ENCODE measurements at places on chromosomes 4 and X. TPM values are rescaled to one million over a fixed set of nuclear protein-coding genes. Genes with fewer than 3 reads are reported as not detected.

DNA sequence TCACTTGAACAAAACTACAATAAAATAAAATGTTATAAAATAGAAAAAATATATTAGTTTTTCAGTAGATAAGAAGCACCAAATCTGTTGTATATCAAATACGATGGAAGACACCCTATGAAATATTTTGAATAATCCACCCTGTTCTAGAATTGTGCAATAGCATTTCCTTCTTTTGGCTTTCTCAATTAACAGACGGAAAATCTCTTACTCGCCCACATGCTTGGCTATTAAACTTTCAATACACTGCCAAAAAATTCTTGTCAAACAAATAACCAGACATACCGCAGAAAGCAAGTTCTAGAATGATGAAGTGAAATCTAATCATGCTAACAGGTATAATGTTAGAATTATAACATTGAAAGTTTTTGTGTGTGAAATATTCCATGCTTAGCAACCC lies 671.6 kb upstream of the SLIT2 start:
- H3K27me3 ChIP-seq: no peaks in the 10 kb centered on the region
- no peak overlapping the region for H3K27ac ChIP-seq
- H3K36me3 ChIP-seq: no peaks in the 10 kb centered on the region
- no peaks in the 10 kb centered on the region for H3K4me1 ChIP-seq

DNA sequence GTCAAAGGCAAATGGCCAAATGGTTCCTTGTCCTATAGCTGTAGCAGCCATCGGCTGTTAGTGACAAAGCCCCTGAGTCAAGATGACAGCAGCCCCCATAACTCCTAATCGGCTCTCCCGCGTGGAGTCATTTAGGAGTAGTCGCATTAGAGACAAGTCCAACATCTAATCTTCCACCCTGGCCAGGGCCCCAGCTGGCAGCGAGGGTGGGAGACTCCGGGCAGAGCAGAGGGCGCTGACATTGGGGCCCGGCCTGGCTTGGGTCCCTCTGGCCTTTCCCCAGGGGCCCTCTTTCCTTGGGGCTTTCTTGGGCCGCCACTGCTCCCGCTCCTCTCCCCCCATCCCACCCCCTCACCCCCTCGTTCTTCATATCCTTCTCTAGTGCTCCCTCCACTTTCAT lies 3.8 kb upstream of the OPN1LW start:
- no peak overlapping the region for H3K4me3 ChIP-seq
- H3K36me3 ChIP-seq: peaks cover 5% of the 10 kb centered on the region
- no peak overlapping the region for H3K27ac ChIP-seq
- no peaks in the 10 kb centered on the region for H3K27me3 ChIP-seq
- peaks cover 11% of the 10 kb centered on the region for H3K4me1 ChIP-seq

- no peaks in the 10 kb centered on the region for H3K27me3 ChIP-seq
- no peak overlapping the region for H3K4me3 ChIP-seq
- no peak overlapping the region for H3K27ac ChIP-seq
- no peaks in the 10 kb centered on the region for H3K4me1 ChIP-seq
These were observed 17.2 kb upstream of the VEGFD start for GRCh38 chrX:15401378-15401777.

DNA sequence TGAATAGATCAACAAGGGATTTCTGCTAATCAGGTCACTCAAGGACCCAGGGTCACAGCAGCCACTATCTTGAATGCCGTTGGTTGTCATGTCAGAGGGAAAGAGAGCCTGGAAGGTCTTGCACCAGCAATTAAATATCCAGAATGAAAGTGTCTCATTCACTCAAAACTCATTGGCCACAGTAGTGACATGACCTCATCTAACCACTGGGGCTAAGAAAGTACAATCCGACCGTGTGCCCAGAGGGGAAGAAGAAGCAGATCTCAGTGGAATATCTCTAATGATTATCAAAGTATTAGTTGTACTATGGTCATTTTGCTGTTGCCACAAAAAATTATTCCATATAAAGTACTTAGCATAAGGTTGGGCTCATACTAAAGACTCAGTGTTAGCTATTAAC lies 210.0 kb downstream of the QDPR start:
- H3K27me3 ChIP-seq: no peaks in the 10 kb centered on the region
- H3K27ac ChIP-seq: no peak overlapping the region
- no peak for DNase-seq
- no peaks in the 10 kb centered on the region for H3K36me3 ChIP-seq

- H3K36me3 ChIP-seq: no peaks in the 10 kb centered on the region
- DNase-seq: no peak
- no peaks in the 10 kb centered on the region for H3K4me1 ChIP-seq
- no peaks in the 10 kb centered on the region for H3K27me3 ChIP-seq
- no peak overlapping the region for H3K27ac ChIP-seq
These were observed 10.0 kb upstream of the APELA start for GRCh38 chr4:164866817-164867490.

DNA sequence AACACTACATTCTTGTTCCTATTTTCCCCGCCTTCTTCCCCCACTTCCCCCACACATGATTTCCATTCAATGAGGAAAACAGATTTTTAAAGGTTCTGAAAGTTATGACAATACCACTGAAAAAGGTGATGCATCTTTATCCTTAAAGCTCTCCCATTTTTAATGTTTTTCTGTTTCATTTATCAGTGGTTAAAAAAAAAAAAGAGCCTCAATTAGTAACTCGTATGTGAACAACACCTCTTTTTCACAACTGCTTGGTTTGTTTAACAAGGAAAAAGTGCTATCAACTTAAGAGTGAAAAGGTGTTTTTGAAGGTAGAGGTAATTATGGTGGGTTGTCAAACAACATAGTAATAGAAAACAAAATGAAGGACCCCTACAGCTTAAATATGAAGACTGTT lies 8.2 kb upstream of the CAMK2D start:
- no peak overlapping the region for H3K27ac ChIP-seq
- no peak for DNase-seq
- no peaks in the 10 kb centered on the region for H3K27me3 ChIP-seq

GRCh38 chr4:117156806-117157205 lies 71.4 kb upstream of the TRAM1L1 start:
- no peak for DNase-seq
- no peaks in the 10 kb centered on the region for H3K36me3 ChIP-seq
- no peak overlapping the region for H3K27ac ChIP-seq
- H3K27me3 ChIP-seq: no peaks in the 10 kb centered on the region
- no peak overlapping the region for H3K4me3 ChIP-seq

GRCh38 chrX:106144755-106145639 lies 23.1 kb upstream of the PWWP3B start:
- H3K36me3 ChIP-seq: no peaks in the 10 kb centered on the region
- H3K4me3 ChIP-seq: no peak overlapping the region
- peaks cover 14% of the 10 kb centered on the region for H3K27me3 ChIP-seq
- H3K27ac ChIP-seq: no peak overlapping the region
- no peaks in the 10 kb centered on the region for H3K4me1 ChIP-seq
- no peak for DNase-seq

USP17L5 gene
- not detected for total RNA-seq

DNA sequence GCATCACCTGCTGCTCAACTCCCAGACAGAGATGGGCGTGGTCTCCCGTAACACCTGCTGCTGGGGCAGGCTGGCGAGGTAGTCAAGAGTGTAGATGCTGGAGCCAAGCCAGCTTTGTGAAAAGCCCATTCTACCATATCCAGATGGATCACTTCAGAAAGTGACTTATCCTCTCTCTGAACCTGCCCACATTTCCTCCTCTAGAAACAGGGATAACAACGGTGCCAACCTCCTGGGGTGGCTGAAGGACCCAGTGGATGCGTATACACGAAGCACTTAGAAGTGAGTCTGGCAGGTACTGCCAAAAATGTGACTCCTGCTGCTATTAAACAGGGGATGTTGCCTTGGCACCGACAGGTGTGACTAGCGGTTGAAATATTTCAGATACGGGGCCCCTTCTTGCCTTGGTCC lies 95.8 kb downstream of the SORBS2 start:
- DNase-seq: peak; percentile 70
- H3K27ac ChIP-seq: peak overlapping the region; percentile 73
- peaks cover 79% of the 10 kb centered on the region for H3K4me1 ChIP-seq
- no peaks in the 10 kb centered on the region for H3K27me3 ChIP-seq
- no peaks in the 10 kb centered on the region for H3K36me3 ChIP-seq

GRCh38 chr4:163540977-163541376 lies 46.5 kb downstream of the TMA16 start:
- H3K36me3 ChIP-seq: peaks cover 5% of the 10 kb centered on the region
- no peak for DNase-seq
- H3K27ac ChIP-seq: no peak overlapping the region
- H3K4me3 ChIP-seq: no peak overlapping the region
- no peaks in the 10 kb centered on the region for H3K27me3 ChIP-seq
- no peaks in the 10 kb centered on the region for H3K4me1 ChIP-seq

FAM120C gene
- total RNA-seq: 29.2 TPM

DNA sequence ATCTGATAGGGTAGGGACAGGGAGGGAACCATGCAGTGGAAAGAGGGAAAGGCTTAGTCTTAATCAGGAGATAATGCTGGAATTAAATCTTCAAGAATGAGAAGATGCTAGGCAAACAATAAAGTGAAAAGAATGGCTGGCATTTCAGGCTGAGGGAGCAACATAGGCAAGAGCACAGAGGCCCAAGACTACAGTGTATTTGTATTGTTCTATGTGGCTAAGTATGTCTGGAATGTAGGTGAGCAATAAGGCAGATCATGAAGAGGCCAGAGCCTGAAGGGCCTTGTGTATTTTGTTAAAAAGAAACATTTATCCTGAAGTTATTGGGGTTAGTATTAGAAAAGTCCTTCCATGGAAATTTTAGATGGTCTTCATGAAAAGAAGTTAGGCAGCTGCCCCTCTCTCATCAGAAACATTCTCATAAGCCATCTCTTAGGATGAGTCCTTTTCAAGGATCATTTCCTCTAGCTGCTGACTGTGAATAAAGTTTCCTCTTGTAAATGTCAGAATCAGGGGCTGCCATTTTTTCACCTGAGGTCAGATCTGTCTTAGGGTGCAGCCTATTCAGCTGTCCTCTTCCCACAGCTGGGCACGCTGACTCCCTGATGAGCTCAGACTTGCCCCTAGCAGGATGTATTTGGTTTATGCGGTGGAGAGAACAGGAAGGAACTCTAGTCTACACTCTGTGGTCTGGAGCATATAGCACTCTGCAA lies 46.3 kb downstream of the ATP10D start:
- H3K27ac ChIP-seq: peak overlapping the region; percentile 28
- no peaks in the 10 kb centered on the region for H3K27me3 ChIP-seq
- H3K4me1 ChIP-seq: peaks cover 12% of the 10 kb centered on the region
- no peak for DNase-seq

Measured in Calu3 (cell line).